ENCODE measurements at places on chromosomes 4 and X.

- DNase-seq, result no peak
These were observed 20.6 kb downstream of the F8 start for GRCh38 chrX:155001873-155002272.

- DNase-seq, result no peak
These were observed 6.4 kb downstream of the ELK1 start for GRCh38 chrX:47643926-47644325.

DNA sequence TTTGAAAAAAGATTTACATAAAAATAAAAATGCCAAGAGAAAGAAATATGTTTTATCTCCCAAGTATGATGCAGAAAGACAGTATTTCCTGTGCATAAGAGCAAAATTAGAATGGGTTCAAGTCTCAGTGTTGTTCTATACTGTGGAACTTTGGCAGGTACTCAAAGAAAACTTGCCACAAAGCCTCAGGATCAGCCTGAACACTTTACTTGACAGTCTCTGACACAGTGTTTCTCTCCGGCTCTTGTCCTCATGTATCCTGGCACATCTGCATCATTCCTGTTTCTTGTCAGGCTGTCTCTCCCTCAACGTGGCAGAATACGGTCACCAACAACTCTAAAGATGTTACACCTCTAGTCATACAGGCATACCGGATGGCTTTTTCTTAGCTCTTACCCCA is 273.7 kb downstream of the ARHGAP24 start:
- DNase-seq, result no peak

- no peak for DNase-seq
These were observed 12.3 kb downstream of the SASH3 start for GRCh38 chrX:129791961-129792570.

DNA sequence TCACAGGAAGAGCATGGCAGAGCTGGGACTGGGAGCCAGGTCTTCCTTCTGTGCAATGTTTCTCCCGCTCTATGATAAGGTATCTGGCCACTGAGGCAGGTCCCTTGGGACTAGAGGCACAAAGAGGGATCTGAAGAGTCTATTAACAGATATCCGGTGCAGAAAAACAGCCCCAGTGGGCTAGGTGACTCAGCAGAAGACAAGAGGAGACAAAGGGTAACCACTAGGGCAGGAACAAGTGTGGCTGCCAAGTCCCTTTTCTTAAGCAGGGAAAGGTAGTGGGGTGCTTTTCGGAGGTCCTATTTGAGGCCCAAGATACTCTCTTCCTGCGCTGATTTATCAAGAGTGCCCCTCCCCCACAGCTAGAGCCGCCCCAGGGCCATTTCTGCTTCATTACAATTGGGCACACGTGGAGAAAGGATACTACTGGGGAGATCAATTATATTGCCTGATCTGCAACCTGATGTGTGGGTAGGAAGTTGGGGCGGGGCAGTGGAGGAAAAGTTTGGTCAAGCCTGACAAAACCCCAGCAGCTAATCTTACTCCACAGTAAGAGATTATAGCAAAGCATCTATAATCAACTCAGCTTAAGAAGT is at the start of gene DGAT2L6:
TSS of gene DGAT2L6 (plus strand) at position 546 of the 596 bp plus-strand sequence. CDS start 100 bp downstream, outside the sequence.
- DNase-seq, result no peak

GRCh38 chrX:40240844-40241243 is 143.1 kb upstream of the BCOR start:
- no peak for DNase-seq

DNA sequence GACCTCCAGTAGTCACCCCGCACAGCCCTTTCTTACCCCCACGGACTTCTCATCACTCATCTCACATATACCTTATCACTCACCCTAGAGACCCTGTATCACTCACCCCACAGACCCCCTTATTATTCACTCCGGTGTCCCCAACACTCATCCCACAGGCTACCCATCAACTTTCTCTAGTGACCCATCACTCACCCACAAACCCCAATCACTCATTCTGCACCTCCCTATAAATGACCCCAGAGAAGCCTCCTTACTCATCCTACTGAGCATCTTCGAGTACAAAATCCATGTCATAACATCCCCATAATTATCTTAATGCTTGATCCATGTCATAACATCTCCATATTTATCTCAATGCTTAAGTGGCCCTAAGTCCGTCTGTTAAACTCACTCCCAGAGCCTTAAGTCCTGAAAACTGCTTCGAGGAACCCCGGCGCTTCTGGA is 934 bp downstream of the ZNF41 start:
- no peak for DNase-seq

DNA sequence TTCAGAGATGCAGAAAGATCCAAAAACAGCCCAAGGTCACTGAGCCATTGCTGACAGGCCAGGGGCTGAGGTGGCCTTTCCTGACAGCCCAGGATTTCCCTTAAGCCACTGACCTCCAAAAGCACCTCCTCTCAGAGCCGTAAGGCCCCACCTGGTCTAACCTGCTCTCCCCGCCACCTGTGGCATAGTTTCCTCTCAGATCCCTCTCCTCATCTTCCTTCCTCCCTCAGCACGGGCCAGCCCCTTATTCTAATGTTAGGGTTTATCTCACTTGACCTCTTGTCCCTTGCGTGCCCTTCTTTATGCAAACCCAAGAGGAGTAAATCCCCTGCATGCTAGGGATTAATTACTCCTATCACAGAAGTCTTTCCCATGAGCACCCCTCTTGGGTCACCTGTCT is 113.0 kb downstream of the RBM47 start:
- no peak for DNase-seq

DNA sequence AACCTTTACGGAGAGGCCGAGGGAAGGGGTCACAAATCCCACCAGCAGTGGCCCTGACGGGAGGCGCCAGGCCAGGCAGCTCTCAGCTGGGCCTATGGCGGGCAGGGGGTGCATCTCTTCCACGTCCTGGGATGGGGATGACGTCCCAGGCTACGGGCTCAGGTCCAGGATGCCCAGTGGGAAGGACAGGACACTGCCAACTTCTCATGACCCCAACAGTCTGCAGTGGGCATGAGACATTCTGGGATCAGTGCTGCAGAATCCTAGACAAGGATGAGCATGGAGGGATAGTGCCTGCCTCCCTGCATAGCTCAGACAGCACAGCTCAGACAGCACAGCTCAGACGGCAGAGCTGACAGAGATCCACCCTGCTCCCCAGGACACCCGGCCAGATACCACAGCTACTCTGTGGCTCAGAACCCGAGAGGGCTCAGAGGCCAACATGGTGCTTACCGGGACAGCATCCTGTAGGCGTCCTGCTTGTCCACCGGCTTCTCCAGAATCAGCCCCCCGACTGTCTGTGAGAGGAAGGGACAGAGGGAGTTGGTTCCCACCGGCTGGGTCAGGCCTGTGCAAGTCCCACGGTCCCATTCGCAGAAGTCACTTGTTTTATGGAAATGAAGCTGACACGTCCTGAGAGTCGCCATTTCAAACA is 17.3 kb downstream of the ASMTL start:
- no peak for DNase-seq

- DNase-seq, result no peak
These were observed 25.2 kb downstream of the DNAJB14 start for GRCh38 chr4:99921174-99921573.

GRCh38 chr4:14347526-14347925 is 654.8 kb upstream of the CPEB2 start:
- no peak for DNase-seq

GRCh38 chrX:101619364-101619763 is 1.6 kb upstream of the ARMCX6 start:
- no peak for DNase-seq

- no peak for DNase-seq
These were observed 963.3 kb upstream of the GRIA3 start for GRCh38 chrX:122220644-122221373.

DNA sequence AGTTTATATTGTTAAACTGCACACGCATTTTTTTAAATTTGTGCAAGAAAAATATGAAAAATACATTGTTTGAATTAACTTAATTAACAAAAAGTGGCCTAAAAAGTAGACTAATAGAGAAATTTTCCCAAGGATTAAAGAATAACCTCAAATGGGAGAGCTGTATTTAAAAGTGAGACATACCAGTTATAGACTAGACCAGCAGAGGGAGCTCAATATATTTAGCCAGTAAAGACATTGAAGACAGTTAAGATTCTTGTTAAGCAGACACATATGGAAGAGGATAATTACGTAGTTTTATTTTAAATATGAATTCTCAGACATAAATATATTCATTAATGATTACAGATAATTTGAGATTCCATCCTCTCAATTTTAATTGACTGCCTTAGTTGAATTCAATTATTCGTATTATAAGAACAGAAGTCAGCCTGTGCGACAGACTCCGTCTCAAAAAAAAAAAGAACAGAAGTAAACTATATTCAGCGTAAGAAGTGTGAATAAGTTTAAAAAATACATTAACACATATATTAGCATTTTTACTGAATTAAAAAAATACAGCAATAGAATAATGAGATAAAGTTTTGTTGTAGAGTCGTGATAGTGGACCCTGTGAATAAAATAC is 64.8 kb downstream of the GLRA3 start:
- no peak for DNase-seq

- no peak for DNase-seq
These were observed 28.2 kb downstream of the PHKA1 start for GRCh38 chrX:72685810-72686456.

- DNase-seq, result no peak
These were observed 58.8 kb downstream of the SPINK2 start for GRCh38 chr4:56762484-56763250.

GRCh38 chr4:189304809-189305208 is 635.9 kb upstream of the FRG1 start:
- DNase-seq, result no peak

GRCh38 chr4:6236816-6237390 is 32.7 kb upstream of the WFS1 start:
- no peak for DNase-seq

GRCh38 chr4:117001077-117001476 is 84.3 kb downstream of the TRAM1L1 start:
- DNase-seq, result no peak

- DNase-seq, result no peak
These were observed 206.2 kb downstream of the TENM3 start for GRCh38 chr4:182449186-182449929.

GRCh38 chr4:96637971-96638412 is 798.1 kb downstream of the PDHA2 start:
- no peak for DNase-seq

DNA sequence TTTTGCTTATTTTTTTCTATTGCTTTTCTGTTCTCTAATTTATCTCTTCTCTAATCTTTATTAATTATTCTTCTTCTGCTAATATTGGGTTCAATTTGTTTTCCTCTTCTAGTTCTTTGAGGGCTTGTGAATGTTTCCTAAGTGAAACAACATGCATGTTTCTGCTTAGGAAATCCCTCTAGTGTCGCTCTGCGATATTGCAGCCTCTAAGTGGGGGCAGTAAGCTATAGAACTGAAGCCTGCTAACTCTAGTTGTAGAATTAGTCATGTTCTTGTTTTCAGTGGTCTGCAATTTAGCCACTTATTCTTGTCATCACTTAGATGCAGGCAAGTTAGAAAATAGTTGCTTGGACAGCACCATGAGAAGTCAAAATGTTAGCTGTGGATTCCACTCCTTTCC is 222.6 kb downstream of the SPIN4 start:
- DNase-seq, result no peak

DNA sequence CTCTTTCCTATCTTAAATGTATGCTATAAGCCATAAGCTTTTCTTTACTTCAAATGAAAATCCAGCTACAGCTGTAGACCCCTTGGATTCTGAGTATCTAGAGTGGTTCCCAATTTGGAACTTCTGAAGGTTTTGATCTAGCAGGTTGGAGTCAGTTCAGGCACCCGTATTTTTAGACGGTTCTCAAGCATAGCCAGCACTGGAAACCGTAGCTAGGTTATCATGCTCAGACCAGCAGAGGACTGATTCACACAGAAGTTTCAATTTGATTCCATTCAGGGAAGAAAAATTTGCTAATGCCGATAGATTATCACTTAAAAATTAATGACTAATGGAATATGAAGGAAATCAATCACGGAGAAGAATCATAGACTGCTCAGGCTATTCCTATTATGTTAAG is 11.2 kb downstream of the PPAT start:
- DNase-seq, result no peak

- no peak for DNase-seq
These were observed 132.5 kb downstream of the SORBS2 start for GRCh38 chr4:185679523-185679922.

GRCh38 chrX:11724122-11725017 is 33.7 kb upstream of the MSL3 start:
- no peak for DNase-seq

DNA sequence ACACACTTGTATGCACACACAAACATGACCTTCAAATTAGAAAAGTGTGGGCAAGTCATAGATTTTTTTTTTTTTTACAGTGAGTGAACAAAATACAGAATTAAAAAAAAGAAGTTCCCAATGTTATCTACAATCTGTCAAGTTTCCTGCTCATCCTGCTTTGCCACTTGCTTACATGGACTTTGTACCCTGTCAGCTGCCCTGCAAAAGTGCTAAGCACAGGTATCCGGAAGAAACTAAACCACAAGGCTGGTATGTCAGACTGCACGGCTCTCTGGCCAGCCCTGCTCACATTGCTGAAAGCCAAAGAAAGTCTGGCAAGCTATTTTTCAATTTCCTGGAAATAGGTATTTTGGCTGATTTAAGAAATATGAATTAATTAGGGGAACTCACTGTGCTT is 38.9 kb upstream of the BCLAF3 start:
- DNase-seq, result no peak

DNA sequence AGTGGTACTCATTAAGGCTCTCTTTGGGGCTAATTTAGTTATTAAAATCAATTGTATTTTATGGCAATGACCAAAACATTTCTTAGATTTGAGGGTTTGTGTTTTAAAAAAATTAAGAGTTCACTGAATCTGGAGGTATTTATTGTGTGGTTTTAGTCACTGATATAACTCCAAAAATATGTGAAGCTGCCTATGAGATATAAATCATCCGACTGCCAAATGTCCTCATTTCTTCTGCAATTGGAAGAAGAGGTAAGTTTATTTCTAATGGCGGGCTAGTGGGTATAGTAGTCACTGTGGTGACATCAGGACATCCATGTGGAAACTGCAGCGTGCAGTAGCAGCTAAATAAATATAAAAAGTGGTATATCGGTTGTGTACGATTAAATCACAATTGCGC is 205.5 kb downstream of the MID1 start:
- DNase-seq, result no peak

- no peak for DNase-seq
These were observed 27.3 kb upstream of the PHEX start for GRCh38 chrX:22004866-22005265.

DNA sequence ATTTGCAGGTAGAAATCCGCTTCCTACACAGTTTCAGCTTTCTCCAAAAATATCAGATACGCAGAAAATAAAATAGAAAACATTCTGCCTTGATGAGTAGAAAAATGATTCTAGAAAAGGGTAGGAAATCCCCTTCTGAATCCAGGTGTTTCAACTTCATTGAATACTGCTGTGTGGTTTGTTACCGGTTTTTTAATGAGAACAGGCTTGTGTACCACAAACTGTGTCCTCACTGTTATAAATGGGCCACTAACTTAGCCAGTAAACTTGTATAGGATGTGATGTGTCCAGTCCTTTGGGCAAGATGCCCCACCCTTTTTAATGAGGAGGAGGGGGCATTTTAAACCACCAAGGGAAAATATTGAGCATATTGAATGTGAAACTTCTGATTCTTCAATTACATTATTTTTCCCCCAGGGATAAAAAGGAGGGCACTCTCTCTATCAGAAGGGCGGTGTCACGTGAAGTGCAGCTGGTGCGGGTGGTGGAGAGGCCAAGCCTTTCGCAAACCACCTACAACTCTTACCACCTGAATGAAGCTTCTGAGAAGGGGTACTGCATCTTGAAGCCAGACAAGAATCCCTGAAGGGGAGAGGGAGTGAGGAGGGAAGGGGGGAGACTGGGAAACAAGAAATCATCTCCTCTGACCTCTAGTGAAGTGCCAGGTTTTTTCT is 4.5 kb downstream of the CXXC4 start:
- no peak for DNase-seq

GRCh38 chr4:177568931-177569330 is 126.7 kb upstream of the AGA start:
- no peak for DNase-seq
